Lower leg skin (tissue), 4 donors: ENCODE measurements at places on chromosomes 1 and 21. TPM values are rescaled to one million over a fixed set of nuclear protein-coding genes. Genes with fewer than 3 reads are reported as not detected.

DNA sequence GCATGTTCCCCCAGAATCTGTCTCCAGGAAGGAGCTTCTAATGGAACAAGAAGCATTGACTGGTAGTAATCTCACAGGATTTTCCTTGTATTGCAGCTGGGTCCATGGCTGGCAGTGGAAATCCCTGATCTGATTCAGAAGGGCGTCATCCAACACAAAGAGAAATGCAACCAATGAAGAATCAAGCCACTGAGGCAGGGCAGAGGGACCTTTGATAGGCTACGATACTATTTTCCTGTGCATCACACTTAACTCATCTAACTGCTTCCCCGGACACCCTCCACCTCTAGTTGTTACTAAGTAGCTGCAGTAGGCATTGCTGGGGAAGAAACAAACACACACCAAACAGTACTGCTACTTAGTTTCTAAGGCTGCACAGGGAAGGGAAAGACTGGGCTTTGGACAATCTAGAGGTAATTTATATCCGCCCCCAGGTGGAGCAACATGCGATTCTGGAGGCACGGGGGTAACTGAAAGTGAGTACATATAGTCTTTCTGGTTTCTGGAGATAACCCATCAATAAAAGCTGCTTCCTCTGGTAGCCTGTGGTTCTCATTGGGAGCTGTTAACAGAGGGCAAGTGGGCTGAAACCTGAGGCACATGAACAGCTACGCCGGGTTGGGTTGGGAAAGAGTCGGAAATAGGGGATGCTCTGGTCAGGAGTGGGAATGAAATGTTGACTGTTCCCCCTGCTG lies 837 bp upstream of the USP21 start:
- DNase-seq, result no peak

- no peak for DNase-seq
Observed at GRCh38 chr1:77350012-77350770, 68.4 kb downstream of the AK5 start.

Gene MOB3C
- 13.0 TPM for total RNA-seq

DNA sequence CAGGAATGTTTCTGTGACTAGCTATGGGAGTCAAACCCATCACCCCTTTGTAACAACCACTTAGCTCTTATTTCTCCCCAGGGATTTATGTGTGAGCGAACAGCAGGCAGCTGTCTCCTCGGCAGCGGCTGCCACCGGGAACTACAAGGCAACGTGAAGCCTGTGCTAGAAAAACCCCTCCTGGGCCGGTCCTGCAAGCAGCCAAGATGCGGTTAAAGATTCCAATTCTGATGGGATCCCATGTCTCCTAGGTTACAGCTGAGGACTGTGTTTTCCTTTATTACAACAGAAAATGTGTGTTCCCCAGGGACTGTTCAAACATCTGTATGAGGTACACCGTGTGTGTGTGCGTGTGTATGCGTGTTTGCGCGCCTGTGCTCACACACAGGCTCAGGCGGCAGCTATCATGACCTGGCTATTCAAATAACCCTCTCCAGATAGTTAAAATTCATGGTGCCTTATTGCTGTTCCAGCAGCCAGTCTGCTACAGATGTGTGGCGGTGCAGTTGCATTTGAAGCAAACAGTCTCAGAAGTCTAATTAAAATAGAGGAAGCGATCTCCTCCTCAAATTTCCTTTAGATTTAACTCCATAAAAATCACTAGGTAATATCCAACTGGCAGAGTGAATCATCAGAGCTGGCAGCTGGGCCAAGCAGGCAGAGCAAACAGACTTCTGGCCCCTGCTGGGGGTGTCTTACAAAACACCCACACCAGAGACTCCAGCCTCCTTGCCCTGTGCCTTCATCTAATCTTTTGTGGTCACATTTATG lies 68.0 kb downstream of the LMX1A start:
- DNase-seq, result no peak

Gene WLS
- 56.3 TPM for total RNA-seq

DNA sequence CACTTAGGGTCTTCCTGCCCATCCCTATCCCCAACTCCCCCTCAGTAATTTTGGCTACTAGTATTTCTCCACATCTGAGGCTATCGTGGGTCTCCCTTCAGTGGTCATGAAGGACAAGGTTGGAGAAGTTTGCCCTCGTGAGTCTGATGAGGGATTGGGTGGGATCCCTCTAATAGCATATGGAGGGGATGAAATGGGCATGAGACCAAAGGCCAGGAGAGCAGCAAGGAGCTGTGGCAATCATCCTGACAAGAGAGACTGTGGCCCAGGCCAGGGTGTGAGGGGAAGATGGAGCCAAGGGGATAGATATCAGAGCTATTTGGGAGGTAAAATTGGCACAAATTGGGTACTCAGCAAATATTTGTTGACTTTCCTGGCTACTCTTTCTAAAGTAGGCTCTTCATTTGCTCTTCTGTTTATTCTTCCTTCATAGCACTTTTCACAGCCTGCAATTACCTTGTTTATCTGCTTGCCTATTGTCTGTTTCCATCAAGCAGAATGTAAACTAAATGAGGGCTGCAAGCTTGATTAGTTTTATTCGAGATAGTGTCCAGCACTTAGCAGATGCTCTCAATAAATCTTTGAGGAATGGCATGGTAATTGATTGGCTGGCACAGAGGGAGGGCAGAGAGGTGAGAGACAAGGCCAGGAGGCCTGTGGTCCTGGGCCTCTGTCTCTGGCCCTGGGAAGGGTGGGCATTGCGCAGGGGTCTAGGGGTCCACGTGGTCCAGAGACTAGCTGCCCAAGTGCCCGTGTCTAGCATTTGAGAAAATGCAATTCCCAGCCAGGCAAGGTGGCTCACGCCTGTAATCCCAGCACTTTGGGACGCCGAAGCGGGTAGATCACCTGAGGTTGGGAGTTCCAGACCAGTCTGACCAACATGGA lies 1.5 kb upstream of the PLK3 start:
- peak; percentile 83 for DNase-seq

DNA sequence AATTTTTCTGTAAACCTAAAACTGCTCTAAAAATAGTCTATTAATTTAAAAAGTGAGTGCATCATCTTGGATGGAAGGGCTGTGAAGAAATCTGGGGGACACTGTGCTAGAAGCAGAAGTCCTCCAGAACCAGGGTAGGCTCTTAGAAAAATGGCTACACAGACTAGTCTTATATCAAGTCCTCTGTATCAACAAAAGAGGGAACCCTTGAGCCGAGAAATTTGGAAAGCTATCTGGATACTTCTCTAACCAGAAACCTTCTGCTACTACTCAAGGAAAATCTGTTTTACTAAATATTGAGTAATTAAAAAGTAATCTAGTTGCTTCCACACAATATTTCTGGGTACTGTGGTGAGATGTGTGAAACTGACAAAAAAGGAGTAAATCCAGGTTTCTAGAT lies 92.1 kb downstream of the WDR3 start:
- DNase-seq, result no peak

- DNase-seq, result no peak
Observed at GRCh38 chr21:29055080-29055479, 18.4 kb downstream of the CCT8 start.

Gene TAL1
- total RNA-seq, result 4.7 TPM

Gene PDE9A
- 12.0 TPM for total RNA-seq

DNA sequence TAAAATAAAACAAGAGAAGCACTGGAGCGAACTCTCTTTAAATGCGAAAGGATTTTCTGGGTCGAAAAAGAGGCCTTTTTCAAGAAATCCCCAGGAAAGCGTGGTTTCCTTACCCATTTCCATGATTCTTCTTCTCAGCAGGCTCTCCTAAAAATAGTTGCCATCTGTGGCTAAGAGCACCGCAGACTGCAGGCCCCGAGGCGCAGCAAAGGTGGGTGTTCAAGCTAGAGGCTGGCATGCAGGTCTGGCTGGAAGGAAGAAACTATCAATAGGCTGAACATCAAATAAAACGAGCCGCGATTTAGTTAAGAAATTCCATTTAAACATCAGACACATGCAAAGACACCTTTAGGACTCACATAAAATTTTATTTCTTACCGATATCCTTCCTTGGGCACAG lies 135.1 kb downstream of the ADAMTS1 start:
- no peak for DNase-seq

GRCh38 chr1:58123051-58123450 lies 423.5 kb downstream of the OMA1 start:
- DNase-seq, result no peak
